ENCODE measurements at places on chromosomes 7 and 10.
A peak's percentile ranks its signal among the peaks of the same experiment; 100 is the strongest.

- no peak for DNase-seq
These were observed 611.5 kb downstream of the CNTNAP2 start for GRCh38 chr7:146728141-146728540.

- no peak for DNase-seq
These were observed 102.1 kb downstream of the CRPPA start for GRCh38 chr7:16318989-16319915.

GRCh38 chr7:111657018-111657417, 94.7 kb upstream of the IMMP2L start:
- no peak for DNase-seq

DNA sequence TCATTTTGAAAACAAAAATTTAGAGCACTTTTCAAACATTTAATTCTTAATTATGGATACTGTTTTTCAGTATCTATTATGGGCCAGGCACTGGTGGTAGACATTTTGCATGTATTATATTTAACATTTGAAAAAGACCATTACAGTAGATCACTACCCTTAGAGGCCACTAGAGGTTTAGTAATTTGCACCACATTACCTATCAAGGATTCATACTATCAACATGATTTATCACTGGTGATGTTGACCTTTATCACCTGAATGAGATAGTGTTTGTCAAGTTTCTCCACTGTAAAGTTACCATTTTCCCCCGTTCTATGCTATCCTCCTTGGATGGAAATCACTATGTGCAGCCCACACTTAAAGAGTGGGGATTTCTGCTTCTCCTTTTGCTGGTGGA, 4.4 kb upstream of the SNX13 start:
- peak; percentile 10 for DNase-seq

DNA sequence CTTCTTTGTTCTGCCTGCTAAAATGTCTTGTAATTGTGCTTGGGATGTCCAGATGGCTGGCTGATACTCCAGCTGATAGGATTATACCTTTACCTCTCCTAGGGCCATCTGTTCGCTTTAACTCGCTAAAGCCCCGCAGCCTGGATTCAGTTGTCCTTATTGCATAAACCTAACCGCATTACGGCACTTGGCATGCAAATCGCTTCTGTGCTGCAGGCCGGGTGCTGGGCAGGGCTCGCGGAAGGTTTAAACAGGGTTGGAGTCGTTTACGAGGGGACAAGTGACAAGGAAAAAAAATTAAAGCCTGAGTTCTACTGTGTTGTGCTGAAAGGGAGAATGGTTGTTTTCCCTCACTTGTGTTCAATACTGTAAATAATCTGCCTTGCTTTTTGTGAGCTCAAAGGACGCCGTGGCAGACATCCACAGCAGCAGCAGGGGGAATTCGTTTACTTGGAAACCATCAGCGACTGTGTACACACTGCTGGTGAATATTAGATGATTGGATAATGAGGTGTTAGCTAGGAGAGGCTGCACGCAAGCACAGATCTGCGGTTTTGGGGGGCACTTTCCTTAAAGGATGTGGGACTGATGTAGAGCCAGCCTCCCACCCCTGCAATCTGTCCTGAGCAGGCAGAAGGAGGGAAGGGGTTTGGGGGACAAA, 93.0 kb downstream of the EBF3 start:
- no peak for DNase-seq

DNA sequence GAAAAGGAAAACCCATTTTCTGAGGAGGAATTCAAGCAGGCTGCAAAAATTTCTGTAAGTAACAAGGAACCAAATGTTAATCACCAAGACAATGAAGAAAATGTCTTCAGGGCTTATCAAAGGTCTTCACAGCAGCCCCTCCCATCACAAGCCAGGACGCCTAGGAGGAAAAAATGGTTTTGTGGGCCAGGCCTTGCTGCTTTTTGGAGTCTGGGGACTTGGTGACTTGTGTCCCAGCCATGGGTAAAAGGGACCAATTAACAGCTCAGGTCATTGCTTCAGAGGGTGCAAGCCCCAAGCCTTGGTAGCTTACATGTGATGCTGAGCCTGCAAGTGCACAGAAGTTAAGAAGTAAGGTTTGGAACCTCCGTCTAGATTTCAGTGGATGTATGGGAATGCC, 55.7 kb upstream of the FOXP2 start:
- no peak for DNase-seq

- no peak for DNase-seq
These were observed 124.8 kb upstream of the PRKCQ start for GRCh38 chr10:6704896-6705295.

- DNase-seq, result no peak
These were observed 1.5 kb downstream of the CPSF4 start for GRCh38 chr7:99440195-99440594.

GRCh38 chr10:43938810-43939209, 290.1 kb upstream of the ZNF32 start:
- no peak for DNase-seq

- DNase-seq, result no peak
These were observed 9.4 kb upstream of the PPP2R2D start for GRCh38 chr10:131891196-131891928.

GRCh38 chr10:114767101-114767985, 54.2 kb upstream of the FHIP2A start:
- peak; percentile 17 for DNase-seq

GRCh38 chr7:27916372-27916771, 176.4 kb downstream of the TAX1BP1 start:
- no peak for DNase-seq

GRCh38 chr10:17001297-17001744, 128.3 kb downstream of the CUBN start:
- no peak for DNase-seq

GRCh38 chr7:80732630-80733029, 94.2 kb downstream of the CD36 start:
- no peak for DNase-seq

GRCh38 chr7:4113271-4113670, 568.8 kb upstream of the FOXK1 start:
- no peak for DNase-seq

DNA sequence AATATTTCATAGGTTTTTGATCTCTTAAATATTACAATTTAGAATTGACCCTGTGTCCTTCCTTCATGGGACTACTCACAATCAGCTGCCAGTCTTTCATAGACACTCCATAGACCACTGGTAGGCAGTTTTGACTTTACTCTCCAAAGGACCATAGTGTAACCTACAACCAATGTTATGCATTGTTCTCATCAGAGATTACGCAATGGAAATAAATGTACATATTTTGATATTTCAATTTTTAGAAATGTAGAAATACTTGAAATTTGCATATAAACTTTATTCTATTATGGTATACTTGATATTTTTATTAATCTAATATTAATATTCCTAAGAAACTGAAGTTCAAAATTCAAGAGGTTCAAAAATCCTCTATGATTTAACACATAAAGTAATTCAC, 446.4 kb upstream of the KCND2 start:
- DNase-seq, result no peak

DNA sequence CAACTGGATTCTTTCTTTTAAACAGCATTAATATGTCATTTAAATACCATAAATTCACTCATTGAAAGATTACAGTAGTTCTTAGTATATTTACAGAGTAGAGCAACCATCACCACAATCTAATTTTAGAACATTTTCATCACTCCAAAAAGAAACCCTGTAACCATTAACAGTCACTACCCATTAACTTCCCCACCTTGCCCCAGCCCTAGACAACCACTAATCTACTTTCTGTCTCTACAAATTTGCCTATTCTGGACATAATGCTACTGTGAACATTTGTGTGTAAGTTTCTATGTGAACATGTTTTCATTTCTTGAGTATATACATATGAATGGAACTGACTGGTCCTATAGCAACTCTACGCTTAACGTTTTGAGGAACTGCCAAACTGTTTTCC, 42.4 kb downstream of the P4HA1 start:
- DNase-seq, result no peak

GRCh38 chr10:126907423-126907970, 2.3 kb downstream of the DOCK1 start:
- DNase-seq, result no peak

- DNase-seq, result no peak
These were observed 83.1 kb downstream of the CHCHD3 start for GRCh38 chr7:132998763-132999162.

All from germinal center (tissue), 1 donor.